ENCODE measurements at places on chromosomes 7 and 10.

DNA sequence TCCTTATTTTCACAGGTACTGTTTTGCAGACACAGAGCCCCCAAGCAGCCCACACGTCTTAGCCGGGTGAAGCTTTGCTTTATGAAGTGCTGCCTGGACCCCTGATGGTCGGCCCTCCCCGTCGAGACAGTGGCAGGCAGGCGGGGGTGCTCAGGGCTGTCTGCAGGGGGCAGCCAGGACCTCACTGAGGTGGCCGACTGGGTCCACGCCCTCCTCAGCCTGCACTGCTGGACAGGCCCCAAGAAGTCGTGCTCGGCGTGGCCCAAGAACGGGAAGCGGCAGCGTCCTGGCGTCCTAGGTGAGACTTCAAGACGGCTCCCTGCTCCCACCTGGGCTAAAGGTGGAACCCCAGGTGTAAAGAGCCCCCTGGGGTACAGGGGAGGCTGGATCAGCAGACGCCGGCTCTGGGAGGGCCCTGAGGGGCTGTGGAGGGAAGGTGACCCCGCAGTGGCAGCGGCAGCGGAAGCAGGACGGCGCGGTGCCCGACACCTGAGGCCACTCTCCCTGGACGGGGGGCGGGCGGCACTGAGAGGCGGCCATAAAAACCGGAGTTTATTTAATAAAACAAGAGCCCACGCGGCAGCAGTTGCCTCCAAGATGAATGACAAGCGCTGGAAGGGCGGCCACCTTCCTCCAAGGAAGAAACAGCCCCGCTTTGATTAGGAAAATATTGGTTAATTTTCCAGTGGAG lies 179.4 kb downstream of the ELFN1 start:
- no peak for DNase-seq

DNA sequence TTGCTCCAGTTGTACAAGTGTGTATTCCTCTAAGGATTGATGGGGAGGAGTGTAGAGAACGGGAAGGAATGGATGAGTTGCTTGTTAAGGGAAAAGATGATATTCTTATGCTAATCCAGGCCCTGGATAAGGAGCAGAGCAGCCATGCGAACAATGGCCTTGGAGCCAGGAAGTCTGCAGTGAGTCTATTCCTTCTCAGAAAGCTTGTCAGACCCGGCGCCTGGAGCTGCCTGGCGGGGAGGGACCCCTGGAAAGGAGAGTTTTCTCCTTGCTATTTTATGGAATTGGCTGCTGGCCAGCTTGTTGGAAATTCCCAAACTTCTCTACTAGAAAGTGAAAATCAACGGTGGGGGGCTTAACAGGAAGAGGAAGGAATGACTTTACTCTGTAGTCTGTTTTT lies 89.1 kb downstream of the MMRN2 start:
- no peak for DNase-seq

DNA sequence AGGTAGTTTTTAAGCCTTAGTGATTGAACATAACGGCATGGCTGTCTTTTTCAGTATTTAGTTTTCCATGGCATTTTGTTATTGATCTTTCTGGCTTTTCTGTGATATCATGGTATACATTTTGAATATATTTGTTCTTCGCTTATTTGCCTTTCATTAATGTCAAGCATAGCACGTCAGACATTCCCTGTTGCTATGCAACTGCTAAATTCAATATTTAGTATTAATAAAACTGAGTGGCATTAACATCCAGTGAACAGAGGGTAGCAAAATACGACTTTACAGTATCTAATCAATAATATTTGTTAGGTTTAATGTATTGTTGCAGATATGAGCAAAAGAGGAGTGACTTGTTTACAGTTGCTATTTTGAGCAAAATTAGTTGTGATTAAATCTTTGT lies 72.5 kb downstream of the LCOR start:
- no peak for DNase-seq

- DNase-seq = no peak
These were observed 57.6 kb downstream of the CDH23 start for GRCh38 chr10:71454347-71454746.

- no peak for DNase-seq
These were observed 10.6 kb upstream of the LIPM start for GRCh38 chr10:88791924-88792323.

- peak; percentile 26 for DNase-seq
These were observed 918 bp downstream of the DBNL start for GRCh38 chr7:44045226-44046014.

DNA sequence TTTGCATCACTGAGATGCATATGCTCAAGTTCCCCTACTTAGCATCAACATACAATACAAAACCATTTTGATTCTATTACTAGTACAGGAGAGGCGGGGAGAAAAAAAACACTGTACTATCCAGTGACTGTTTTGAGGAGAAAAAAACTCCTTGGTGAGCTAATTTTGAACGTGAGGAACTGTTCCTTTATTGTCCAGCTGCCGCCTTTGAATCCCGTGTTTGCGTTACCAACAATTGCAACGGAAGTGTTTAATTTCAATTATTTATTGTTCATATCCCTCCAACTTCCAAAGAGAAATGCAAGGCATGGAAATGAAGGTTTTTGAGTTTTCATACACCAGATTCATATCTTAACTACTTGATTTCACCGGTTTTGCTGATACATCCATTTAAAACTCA lies 66.4 kb upstream of the ARHGAP21 start:
- no peak for DNase-seq

GRCh38 chr10:30813872-30814481 lies 184.4 kb upstream of the LYZL2 start:
- DNase-seq = no peak

- DNase-seq = no peak
These were observed 273.6 kb downstream of the DYNC1I1 start for GRCh38 chr7:96045919-96046318.

DNA sequence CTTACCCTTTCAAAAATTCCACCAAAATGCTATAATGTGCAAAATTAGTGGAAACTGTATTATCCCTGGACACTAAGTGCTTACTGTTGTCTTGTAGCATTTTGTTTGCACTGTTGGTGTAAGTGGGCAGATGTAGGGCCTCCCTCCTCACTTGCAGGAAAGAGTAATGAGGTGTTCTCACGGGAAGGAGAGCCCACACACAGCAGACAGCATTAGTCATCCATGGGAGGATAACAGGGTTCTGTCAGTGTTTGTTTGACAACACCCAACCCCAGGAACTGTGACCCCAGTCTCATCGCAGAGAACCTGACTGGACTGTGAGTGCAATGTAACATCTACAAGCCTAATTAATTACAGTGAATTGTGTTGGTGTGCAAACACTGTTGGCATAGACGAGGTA lies 58.7 kb upstream of the VSTM2A start:
- no peak for DNase-seq

- DNase-seq = no peak
These were observed 90.4 kb upstream of the KCNIP2 start for GRCh38 chr10:101933976-101934375.

- no peak for DNase-seq
These were observed 70.0 kb downstream of the AFAP1L2 start for GRCh38 chr10:114334301-114334700.

DNA sequence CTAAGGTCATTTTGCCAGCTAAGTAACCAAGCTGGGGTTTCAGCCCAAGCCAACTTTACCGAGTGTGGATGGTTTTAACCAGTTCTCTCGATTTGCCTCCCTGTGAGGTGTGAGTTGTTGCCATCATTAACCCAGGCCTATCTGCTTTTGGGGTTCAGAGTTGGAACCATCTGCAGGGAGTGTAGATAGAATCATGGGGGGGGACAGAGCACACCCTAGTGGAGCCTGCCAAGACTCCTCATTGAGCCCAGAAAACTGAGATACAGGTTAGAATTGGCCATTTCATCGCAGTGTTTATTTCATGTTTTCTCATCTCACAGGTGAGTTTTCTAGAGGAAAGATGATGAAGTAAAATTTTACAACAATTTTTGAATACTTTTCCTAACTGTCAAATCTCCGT lies 133.6 kb downstream of the SDK1 start:
- no peak for DNase-seq

DNA sequence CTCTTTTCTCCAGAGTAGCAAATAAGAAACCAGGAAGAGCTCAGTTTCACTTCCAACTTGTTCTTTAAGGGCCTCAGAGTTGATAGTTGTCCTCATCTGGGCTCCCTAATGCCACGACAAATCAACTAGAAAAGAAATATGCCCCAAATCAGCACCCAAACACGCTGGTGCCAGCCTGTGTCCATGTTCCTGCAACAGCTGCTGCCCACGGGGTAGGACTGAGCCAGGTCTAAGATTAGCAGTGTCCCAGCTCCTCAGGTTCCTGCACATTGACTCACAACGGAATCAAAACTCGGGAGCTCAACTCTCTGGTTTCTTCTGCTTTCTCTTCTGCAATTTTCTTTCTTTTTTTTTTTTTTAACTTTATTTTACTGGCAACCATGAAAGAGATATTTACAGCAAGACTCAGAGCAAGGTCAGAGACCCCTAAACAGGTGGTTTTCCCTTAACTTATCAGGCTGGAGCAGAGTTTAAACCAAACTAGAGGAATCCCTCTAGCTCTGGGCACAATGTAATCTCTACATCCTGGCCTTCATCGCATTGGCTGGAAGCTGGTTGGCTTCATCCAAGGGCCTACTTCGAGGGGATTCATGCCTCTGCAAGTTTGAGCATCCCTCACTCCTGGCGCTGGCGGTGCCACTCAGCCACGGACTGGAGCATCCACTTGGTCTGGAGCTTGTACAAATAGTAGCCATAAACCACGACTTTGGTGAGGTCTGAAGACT lies 126.1 kb downstream of the PFKFB3 start:
- no peak for DNase-seq

- no peak for DNase-seq
These were observed 38.6 kb downstream of the RSBN1L start for GRCh38 chr7:77734659-77735421.

DNA sequence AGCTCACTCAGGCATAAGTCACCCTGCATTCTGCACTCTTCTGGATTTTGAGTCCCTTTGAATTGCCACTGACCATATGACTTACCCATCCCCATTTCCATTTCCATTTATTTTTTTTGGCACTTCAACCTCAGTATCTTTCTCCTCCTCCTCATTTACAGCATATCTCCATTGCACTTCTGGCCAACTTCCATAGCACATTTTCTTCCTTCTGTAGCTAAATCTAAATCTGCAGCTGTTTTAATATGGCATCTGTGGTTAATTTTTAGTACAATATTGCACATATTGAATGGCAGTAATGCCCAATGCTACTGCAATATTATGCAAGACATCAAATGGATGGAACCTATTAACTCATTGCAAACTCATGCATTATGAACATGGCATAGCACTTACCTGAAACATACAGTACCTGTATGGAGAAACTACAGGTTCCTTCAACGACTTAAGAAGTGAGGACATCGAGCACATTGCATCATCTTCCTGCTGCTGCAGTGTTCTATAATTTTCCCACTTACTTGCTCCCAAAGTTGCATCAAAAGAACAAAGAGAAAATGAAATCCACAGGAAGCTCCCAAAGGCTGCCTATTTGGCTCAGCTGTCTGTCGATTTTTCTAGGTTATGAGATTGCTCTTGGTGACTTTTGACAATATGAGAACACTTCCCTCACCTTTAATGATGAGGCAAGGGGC lies 55.7 kb downstream of the LRRTM3 start:
- no peak for DNase-seq

DNA sequence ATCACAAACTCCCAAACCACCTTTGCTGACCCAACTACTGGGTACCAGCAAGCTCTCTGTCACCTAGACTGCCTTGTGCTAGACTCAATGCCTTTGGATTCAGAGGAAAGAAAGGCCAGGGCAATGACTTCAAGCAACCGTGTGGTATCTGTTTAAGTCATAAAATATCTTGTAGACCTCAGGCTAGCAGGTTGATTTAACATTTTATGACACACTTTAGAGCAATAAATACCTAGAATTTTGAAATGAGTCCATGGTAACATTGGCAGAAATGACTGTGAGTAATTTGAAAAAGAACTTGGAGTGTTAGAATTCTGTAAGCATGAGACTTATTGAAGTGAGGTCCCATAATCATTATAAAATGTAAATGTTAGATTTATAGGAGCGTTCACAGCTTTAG lies 87.2 kb downstream of the TWIST1 start:
- no peak for DNase-seq

GRCh38 chr7:121608785-121609184 lies 212.7 kb upstream of the FAM3C start:
- no peak for DNase-seq

DNA sequence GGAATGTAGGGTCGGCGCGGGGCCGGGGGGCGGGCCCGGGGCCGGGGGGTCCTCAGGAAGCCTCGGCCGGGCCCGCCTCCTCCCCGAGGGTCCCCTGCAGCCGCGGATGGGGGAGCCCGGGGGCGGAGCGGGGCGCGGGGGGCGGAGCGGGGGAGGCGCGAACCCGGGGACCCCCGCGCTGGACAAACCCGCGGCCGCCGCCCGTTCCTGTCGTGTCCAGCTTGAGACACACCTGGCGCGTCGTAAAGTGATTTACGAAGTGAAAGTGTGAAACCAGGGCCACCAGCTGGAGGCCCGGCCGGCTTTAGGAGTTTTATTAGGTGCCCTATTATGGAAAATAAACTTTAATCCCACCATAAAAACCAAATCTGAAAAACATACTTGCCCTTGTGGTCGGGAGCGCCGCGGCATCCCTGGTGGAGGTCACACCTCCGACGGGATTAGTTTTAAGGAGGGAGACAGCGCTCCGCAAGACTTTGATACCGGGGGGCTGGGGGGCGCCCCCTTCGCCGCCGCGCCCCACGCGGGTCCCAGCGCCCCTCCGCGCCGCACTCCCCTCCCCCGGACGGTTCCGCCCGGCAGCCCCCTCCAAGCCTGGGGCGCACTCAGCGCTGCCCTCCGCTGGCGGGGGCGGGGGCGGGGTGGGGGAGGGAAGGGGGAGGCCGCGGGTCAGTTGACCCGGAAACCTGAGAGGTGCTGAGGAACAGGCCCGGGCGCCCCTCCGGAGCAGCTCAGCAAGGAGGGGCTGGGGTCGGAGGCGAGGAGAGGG lies 10.3 kb downstream of the MNX1 start:
- no peak for DNase-seq

- no peak for DNase-seq
These were observed 31.9 kb downstream of the RSBN1L start for GRCh38 chr7:77727936-77728701.

GRCh38 chr10:51233337-51234100 lies 159.2 kb downstream of the PRKG1 start:
- DNase-seq = no peak

DNA sequence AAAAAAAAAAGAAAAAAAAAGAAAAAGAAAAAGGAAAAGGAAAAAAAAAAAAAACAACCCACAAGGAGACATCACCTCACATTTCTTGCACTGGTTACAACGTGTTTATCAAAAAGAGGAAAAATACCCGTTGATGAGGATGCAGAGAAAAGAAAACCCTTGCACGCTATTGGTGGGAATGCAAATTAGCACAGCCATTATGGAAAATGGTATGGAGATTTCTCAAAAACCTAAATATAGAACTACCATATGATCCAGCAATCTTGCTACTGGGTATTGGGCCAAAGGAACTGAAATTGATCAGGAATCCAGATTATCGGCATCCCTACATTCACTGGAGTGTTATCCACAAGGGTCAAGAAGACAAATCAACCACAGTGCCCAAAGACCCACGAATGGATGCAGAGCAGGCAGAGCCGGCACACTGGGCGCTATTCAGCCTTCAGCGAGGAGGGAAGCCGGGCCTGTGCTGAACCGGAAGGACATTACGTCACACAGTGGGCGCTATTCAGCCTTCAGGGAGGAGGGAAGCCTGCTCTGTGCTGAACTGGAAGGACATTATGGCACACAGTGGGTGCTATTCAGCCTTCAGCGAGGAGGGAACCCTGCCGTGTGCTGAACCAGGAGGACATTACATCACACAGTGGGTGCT lies 258.7 kb downstream of the ZMYND11 start:
- no peak for DNase-seq

GRCh38 chr10:27391916-27392315 lies 112.2 kb upstream of the RAB18 start:
- DNase-seq = no peak

GRCh38 chr7:134755422-134756022 lies 23.9 kb upstream of the CALD1 start:
- no peak for DNase-seq
